ENCODE measurements at places on chromosomes 3 and 15.

- DNase-seq = no peak
Observed at GRCh38 chr15:47577461-47577860, 139.8 kb upstream of the SEMA6D start.

GRCh38 chr3:27633224-27633545 is 88.9 kb downstream of the EOMES start:
- DNase-seq = no peak

DNA sequence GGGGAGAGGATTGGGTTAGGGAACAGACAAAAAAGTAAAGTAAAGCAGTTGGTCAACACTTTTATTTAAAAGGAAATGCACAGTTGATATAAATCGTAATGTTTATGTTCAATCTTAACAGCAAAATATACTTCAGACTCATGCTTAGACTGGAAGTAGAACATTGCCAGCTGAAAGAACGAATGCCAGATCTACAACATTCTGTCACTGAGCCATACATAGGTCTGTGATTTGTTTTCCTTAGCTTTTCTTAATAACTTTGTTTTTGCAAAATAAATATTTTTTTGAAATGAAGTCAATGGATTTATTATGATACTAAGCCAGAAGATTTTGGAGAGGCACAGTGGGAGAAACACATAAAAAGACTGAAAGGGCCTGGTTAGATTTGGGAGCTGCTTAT is 62.0 kb downstream of the LEKR1 start:
- DNase-seq = no peak

DNA sequence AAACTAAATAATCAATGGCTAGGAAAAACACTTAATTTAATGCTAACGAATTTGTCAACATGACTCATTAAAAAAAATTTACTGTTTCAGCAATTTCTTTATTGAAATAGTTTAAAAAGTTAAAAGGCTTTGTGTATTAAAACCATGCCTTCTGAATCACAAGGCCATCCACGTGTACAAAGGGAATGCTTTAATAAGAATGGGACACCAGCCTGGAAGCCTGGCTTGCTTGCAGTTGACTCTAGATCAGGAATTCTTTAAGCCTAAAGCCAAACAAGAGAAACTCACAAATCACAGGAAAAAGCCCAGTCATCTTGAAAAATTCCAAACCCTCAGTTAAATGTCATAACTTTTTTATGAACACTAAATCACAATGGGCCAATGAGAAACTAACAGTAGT is 137.6 kb downstream of the PEAK1 start:
- DNase-seq = no peak

- no peak for DNase-seq
Observed at GRCh38 chr15:80580106-80580505, 115.0 kb upstream of the ABHD17C start.

DNA sequence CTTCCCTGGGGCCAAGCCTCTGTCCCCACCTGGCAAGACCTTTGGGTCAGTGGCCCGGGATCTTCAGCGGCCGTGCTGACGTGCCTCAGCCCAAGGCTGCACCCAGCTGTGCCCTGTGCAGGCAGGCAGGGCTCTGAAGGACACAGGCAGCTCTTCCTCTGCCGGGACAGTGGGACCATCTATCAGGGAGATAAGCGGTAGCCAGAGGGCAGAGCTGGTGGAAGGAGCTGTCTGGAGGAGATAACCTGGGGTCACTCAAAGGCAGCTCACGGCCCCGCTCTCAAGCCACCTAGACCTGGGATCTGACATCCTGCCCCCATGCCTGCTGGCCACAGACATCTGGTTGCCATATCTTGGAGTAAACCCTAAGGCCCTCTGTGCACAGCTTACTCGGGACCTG is 27.3 kb downstream of the DUSP7 start:
- DNase-seq = no peak

DNA sequence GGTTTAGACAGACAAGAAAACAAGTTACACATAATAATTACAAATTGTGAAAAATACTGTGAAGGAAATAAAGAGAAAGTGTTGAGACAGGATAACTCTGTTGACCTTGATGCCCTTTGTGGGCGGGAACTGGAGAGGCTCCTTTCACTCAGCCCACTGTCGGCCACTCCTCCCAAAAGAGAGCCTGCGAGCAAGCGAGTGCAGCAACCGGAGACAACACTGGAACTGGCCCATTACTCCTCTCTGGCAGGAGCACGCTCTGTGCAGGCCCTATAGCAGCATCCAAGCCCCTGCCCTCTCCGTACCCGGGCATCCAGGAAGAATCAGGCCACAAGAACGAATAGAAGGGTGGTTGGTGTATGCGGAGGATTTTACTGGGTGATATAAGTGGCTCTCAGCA is 16.2 kb upstream of the DUT start:
- DNase-seq = no peak

- DNase-seq = no peak
Observed at GRCh38 chr15:59278120-59278519, 71.5 kb downstream of the LDHAL6B start.

GRCh38 chr15:85394554-85395333 is 14.3 kb downstream of the AKAP13 start:
- DNase-seq = no peak

- peak; percentile 10 for DNase-seq
Observed at GRCh38 chr15:90266061-90266431, 574 bp downstream of the NGRN start.

- no peak for DNase-seq
Observed at GRCh38 chr3:25820366-25820765, 30.5 kb downstream of the OXSM start.

GRCh38 chr15:82829234-82829633 is 19.8 kb downstream of the WHAMM start:
- DNase-seq = no peak

DNA sequence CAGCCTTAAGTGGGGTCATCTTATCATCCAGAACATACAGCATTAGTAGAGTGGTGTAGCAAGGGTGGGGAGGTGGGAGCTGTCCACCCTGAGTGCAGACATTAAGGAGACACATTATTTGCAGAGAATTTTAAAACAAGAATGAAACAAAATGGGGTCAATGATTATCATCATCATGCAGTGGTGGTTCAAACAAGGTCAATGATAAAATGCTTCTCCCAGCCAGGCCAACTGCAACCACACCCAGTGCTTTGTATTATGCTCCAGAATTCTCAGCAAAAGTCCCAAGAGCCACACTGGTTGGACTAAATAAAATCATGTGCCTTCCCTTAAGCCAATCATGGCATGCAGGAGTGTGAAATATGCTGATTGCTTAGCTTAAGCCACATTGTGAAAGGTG is 96.7 kb upstream of the FHIT start:
- no peak for DNase-seq

DNA sequence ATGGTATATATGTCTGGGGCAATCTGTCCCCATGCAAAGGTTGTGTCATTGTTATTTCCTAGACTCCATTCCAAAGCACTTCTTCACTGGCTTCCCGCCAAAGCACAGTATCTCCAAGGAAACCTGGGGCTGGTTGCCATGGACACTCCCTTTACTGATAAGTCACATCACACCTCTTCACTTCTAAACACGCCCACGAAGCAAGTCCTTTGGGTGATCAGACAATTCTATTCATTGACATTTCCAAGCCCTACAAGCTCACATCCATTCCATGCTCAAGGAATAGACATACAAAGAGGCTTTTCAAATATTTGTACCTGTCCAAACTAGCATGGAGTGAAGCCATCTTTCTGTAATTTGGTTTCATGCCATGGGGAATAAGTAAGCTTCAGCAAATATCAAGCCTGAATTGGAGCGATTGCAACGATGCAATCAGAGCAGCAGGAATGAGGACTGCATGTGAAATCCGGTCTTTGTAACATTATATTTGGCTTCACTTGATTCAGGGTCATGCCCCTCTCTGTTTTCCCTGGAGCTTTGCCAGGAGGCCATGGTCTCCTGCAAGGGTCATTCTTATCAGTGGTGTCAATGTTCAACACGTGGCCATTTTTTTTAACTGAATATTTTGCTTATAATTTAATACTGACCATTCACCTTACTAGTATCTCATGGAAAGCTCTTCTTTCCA is 201.6 kb upstream of the TMC3 start:
- no peak for DNase-seq

DNA sequence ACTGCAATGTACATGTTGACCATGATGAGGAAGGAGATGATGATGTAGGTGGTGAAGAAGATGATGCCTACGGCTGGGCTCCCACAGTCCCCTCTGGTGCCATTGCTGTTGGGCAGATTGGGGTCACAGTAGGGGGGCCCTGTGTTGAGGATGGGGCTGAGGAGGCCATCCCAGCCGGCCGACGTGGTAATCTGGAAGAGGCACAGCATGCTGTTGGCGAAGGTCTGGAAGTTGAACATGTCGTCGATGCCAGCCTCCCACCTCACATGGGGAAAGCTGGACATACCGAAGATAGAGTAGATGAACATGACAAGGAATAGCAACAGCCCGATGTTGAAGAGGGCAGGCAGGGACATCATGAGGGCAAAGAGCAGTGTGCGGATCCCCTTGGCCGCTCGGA is 48.6 kb upstream of the SCN5A start:
- DNase-seq = no peak

DNA sequence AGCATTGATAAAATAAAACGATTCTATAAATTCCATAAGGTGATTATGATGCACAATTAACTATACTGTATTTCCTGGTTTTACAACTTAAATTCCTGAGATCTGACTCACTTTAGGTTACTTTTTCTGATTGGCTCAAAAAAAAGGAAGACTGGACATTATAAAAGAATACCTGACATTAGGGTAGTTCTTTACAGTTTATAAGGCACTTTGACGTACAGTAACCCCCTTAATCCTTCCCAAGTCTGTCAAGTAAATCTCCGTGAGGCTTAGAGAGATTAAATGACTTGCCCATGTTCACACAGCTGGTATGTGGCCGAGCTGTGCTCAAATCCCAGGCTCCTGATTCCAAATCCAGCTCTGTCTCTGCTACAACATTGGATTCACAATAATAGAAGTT is 1.0 kb upstream of the SLTM start:
- no peak for DNase-seq
